ENCODE measurements at places on chromosomes 13 and 19.
A peak's percentile ranks its signal among the peaks of the same experiment; 100 is the strongest.

DNA sequence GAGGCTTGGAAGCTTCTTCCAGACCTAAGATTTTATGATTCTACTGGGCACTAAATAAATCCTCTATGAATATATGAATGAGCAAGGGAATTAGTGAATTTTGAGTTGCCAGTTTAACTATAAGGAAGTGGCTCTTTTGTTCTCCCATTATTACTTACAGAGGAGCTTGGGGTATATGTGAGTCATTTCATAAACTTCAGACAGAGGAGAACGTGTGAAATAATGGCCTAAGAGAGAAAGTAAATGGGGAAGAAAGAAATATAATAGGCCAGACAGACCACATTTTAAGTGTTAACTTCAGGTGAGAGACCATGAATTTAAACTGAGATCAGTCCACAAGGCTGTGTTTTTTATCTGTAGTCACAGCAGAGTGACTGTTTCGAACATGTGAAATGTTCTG lies 570.9 kb downstream of the GPC6 start:
- no peak for DNase-seq

GRCh38 chr19:42074513-42075363 lies 1.2 kb upstream of the ZNF574 start:
- DNase-seq = peak; percentile 26

GRCh38 chr13:99737481-99738245 lies 233.9 kb downstream of the ZIC5 start:
- no peak for DNase-seq

- DNase-seq = no peak
Measured at GRCh38 chr13:52949742-52950141, 78.9 kb upstream of the OLFM4 start.

DNA sequence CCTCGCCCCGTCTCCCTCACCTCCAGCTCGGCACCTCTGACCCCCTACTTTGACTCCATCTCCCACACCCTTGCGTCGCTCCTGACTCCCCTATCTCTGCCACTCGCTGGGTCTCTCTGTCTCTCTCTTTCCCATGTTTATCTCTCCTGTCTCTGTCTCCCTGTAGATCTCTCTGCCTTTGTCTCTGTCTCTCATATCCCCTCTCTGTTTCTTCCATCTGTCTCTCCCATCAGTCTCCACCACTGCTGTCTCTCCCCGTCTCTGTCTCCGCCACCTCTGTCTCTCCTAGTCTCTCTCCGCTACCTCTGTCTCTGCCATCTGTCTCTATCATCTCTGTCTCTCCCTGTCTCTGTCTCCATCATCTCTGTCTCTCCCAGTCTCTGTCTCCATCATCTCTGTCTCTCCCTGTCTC lies 12.4 kb upstream of the BBC3 start:
- no peak for DNase-seq

DNA sequence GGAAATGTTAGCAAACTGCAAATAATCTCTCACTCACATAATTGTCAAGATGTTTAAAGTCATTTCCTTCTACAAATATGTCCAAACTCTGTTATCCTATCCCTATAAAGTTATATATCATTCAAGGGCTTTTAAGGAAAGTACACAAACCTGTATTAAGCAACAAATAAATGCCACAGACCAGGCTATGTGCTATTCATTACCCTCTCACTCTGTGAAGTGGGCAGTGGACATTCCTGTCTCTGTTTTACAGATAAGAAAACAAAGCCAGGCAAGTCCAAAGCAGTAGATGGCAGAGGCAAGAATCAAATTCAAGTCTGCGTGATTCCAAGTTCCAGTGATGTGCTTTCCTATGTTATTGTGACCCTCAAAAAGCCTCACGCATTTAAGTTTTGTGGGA lies 140.6 kb downstream of the LHFPL6 start:
- no peak for DNase-seq

- no peak for DNase-seq
Measured at GRCh38 chr13:82447416-82448077, 1434.7 kb downstream of the SLITRK1 start.

DNA sequence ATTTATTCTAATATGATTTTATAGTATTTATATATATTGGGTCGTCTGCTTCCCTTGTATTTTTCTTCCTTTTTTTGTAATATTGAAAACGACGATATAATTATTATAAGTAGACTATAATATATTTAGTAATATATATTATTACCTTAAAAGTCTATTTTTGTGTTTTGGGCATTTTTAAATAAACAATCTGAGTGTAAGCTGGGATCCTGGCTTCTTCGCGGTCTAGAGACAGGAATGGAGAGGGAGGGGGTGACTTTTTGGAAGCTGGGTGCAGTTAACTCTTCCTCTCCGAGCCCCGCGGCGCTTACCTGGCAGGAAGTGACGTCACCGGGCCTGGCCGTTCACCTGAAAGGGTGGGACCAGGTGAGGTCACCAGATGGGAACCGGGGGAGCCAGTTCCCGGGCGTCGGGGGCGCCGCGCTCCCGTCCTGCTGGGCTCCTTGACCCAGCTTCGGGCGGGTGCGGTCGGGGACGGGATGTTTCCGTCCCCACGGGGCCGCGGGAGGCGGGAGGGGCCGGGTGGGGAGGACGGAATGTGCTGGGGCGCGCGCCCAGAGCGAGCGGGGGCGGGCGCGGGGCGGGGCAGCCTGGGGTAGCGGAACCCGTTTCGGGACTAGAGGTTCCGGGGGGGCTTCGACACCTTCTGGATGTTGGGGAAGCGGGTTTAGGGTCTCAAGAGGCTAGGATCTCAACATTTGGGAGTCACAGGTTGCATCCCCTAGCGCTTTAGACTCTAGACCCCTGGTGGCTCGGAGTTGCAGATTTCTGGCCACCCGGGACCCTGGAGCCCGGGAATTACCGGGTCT lies 2.8 kb downstream of the ZFP36 start:
- DNase-seq = peak; percentile 88

- no peak for DNase-seq
Measured at GRCh38 chr13:86710013-86710412, 910.8 kb upstream of the SLITRK6 start.

DNA sequence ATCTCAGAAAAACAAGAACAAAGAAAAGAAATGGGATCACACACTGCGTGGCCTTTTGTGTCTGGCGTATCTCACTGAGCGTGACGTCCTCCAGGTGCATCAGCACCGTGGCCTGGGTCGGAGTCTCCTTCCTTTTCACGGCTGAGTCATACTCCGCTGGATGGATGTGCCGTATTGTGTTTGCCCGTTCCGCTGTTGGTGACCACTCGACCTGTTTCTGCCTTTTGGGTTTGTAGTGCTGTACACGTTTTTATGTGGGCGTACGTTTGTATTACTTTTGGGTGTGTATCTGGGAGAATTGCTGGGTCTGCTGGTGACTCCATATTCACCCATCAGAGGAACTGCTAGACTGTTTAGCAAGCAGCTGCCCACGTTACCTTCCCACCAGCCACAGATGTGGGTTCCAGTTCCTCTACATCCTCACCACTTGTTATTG lies 11.4 kb downstream of the ARID3A start:
- peak; percentile 52 for DNase-seq

DNA sequence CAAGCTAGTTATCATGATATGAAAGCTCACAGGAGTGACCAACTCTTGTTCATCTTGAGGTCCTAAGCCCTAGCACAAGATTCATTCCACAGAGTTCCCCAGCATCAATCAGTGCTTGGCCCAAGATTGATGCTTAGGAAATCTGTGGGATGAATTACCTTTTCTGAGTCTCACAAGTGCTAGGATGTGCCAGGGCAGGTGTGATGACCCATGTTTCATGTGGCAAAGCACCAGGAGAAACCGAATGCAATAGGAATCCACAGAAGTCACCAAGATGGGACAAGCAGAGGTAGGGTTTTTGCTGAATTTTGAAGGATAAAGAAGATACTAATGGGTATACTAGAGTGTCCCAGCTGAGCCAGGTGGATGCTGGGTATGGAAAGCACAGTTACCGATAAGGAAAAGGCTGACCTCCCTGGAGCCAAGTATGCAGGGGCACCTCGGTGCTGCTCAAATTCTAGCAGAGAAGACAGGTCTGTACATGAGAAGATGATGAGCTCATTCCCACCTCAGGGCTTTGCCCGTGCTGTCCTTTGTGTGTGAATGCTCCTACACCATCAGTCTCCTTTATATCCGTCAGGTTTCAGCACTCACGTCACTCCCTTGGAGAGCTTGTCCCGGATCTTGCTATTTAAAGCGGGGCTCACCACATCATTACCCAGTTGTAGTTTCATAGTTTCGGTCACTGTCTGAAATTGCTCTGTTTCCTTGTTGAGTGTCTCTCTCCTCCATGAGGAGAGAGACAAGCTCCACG lies 168.9 kb upstream of the TSC22D1 start:
- DNase-seq = no peak

DNA sequence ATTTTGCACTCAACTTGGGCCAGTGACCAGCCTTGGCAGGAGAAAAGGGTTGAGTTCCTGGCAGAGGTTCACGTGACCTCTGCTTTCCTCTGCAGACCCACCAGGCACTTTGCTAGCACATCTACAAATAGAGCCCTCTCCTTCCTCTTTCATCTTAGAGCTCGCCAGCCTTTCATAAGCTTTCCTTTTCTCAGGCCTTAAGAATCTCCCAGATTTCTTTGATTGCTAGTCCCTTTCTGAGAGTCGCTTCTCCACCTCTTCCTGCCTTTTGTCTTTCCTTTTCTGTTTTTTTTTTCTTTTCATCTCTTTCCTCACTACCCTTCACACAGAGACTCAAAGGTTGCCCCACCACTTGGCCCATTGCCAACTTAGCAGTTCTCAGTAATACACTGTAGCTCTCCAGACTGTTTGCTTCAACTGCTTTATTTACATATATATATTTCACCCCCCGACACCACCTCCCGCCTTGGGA lies 375.7 kb upstream of the SPRY2 start:
- DNase-seq = no peak

GRCh38 chr13:66578305-66578704 lies 651.8 kb downstream of the PCDH9 start:
- no peak for DNase-seq

DNA sequence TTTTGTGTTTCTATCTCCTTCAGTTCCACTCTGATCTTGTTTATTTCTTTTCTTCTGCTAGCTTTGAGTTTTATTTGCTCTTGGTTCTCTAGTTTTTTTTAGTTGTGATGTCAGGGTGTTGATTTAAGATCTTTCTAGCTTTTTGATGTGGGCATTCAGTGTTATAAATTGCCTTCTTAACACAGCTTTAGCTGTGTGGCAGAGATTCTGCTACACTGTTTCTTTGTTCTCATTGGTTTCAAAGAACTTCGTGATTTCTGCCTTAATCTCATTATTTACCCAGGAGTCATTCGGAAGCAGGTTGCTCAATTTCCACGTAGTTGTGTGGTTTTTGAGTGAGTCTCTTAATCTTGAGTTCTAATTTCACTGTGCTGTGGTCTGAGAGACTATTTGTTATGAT lies 251.7 kb upstream of the HTR2A start:
- no peak for DNase-seq

DNA sequence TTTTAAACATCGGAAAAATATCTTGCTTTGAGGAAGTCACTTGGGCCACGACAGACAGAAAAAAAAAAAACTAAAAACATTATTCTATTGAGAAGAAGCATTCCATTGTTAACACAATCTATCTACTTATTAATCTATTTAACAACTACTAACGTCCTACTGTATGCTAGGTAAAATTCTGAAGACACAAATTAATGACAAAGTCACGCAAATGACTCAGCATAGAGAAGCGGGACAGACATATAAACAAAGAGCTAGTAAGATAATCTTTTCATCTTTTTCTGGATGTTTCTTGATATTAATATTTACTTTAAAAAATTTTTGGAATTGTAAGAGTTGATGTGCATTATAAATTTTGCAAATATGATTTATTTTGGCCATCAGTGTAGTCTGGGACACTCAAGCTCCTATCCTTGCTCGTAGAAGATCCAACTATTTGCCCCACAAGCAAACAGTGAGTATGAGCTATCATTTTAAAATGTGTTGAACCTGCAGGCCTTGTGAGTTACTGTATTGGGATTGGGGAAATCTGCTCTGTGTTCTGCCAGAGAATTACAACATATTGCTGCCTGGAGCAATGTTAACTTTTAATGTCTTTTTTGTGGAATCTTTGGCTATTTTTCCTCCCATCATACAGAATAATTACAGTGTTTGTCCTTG lies 109.1 kb downstream of the PCDH9 start:
- DNase-seq = no peak

DNA sequence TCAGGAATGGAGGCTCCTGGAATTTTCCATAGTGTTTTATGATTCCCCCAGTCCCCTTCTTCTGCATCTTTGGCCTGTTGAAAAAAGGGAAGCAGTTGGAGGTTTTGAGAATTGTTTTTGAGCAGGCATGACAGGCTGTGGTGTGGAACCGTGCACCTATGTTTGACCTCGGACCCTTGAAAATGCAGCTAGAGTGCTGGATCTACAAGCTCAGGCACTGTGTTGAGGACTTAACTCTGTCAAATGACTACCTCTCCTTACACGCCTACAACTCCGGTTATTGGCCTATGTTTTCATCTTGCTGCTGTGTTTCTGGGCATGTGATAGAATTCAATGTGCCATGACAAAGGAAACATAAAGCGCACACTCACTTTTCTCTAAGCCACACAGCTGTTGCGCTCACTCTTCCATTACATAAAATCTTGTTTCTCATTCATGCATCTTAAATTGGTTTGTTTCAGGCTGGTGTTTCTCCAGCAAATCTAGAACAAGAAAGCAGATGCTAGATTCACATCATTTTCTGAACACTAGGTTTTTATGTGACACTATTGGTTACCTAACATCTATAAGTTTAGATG lies 616.6 kb downstream of the FGF9 start:
- no peak for DNase-seq

- DNase-seq = no peak
Measured at GRCh38 chr19:19211499-19212420, at the start of gene NCAN. Gene NCAN, plus strand, starts transcription at chr19:19211958. Its CDS starts 4,996 bp downstream, at chr19:19216954.

DNA sequence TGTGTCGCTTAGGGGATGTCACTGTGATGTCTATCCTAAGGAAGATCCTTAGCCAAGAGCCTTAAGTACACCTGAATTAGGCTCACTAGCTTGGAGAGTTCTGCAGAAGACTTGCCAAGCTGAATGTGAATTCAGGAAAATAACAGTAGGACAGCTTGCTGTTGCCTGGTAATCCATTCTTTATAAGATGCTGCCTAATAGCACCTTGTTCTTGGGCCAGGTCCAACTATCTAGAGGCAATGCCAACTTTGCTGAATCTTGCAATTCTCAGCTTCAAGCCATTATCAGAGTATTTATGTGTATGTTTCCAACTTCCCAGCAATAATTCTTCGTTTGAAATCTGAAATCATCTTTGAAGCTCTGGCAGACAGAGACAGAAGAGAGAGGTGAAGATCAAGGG lies 102.8 kb downstream of the PCDH17 start:
- DNase-seq = no peak

All from activated CD4-positive, alpha-beta T cell treated with anti-CD3 and anti-CD28 coated beads, Interleukin-2, amount 50 U/mL, for 48 hours (primary cell).